ENCODE measurements at places on chromosomes 7 and 10.
A peak's percentile ranks its signal among the peaks of the same experiment; 100 is the strongest.

GRCh38 chr7:27156508-27156898 is at the start of gene HOXA7:
Gene HOXA7 (minus strand): TSS chr7:27156675. CDS start chr7:27156545, 130 bp downstream.
- DNase-seq = no peak

DNA sequence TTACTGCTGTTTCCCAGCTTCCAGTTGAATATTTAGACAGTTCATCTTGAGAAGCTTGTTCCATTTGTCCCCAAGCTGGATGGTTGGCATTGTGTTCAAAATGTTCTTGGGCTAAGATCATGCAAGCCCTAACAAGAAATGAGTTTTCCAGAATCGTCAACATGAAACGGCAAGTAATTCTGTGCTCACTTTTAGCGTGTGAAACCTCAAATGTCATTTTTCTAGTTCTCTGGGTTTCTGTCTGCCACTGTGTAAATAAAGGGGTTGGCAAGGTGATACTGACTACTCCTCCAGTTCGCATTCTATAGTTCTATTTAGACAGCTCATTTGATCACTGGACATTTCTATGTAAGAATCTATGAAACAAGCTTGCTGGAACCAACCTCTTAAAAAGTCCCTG is 194.0 kb downstream of the AHR start:
- DNase-seq = no peak

DNA sequence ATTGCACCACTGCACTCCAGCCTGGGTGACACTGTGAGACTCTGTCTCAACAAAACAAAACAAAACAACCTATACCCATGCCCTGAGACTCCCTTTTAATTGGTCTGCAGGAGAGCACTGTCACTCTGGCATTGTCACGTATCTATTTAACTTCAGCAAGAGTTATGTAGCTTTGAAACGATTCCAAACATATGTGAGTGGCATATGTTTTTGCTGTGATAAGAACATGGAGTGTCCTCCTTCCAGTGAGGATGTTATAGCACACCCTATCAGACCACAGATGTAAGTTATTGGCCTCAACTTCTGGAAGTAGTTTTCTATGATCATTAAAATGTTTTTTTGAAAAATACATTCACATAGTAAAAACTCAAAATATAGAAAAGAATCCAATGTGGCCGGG is 15.5 kb upstream of the DNAJC12 start:
- no peak for DNase-seq

DNA sequence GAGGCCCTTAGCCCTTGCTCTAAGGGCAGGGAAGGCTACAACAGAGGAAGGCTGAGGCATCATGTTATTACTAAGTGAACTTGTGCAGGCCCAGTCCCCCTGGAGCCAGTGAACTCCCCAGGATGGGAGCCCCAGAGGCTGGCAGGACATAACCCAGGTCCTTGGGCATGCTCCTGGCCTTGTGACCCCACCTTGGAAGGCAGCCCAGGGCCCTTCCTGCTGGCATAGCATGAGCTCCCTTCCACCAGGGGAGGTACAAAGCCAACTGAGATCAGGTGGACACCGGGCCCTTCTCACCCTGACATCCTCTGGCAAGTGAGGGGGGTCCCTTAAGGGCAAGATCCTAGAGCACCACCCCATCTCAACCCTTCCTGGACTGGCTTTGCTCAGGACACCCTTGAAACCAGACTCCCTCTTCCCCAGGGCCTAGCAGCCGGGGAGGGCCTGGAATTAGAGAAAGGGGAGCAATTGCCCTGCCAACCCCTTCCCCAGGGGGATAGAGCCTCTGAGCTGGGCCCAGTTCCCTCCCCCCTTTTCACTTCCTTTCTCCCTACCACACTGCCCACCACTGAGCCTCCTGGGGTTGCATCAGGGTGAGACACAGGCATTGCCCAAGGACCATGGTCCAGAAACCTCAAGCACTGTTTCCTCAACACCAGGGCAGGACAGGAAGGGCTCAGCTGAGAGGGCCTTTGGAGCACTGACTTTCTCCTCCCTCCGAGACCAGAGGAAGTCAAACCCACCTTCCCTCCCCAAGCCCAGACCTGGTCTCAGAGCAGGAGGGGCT is 1.8 kb upstream of the VSIR start:
- no peak for DNase-seq

- no peak for DNase-seq
These were observed 107.1 kb downstream of the RAB18 start for GRCh38 chr10:27611236-27611635.

GRCh38 chr7:117048114-117048866 is 95.0 kb downstream of the ST7 start:
- no peak for DNase-seq

DNA sequence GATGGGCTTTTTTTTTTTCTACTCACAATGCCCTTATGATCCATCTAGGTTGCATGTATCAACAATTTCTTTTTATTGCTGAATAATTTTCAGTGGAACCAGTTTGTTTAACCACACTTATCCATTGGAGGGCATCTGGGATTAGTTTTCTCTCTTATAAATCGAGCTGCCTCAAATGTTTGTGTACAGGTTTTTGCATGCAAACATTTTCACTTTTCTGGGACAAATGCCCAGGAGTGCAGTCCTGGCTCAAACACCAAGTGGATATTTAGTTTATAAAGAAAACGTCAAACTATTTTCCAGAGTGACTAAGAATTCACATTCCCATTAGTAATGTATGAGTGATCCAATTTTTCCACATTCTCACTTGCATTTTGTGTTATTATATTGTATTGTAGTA is 313.4 kb downstream of the CXCL12 start:
- peak; percentile 76 for DNase-seq

DNA sequence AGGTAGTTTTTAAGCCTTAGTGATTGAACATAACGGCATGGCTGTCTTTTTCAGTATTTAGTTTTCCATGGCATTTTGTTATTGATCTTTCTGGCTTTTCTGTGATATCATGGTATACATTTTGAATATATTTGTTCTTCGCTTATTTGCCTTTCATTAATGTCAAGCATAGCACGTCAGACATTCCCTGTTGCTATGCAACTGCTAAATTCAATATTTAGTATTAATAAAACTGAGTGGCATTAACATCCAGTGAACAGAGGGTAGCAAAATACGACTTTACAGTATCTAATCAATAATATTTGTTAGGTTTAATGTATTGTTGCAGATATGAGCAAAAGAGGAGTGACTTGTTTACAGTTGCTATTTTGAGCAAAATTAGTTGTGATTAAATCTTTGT is 72.5 kb downstream of the LCOR start:
- no peak for DNase-seq

GRCh38 chr7:37420946-37421695 is 27.5 kb downstream of the ELMO1 start:
- DNase-seq = no peak

DNA sequence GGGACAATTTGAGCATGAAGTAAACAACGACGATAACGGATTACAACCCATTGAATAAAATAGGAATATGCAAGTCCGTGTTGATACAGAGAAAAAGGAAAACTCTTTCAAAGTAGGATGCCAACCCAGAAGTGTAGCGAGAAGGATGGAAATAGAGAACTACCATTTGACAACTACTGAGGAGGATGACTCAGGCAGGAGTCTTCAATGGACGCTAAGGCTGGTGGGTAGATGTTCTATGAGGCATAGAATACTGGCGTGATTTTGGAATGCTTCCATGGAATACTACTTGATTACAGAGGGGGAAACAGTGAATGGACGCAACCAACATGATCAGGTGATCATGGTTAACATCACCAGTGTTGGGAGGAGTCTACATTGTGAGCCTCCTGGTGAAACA is 828 bp upstream of the CFAP70 start:
- no peak for DNase-seq

GRCh38 chr10:103225939-103226338 is 19.7 kb upstream of the RPEL1 start:
- DNase-seq = no peak

DNA sequence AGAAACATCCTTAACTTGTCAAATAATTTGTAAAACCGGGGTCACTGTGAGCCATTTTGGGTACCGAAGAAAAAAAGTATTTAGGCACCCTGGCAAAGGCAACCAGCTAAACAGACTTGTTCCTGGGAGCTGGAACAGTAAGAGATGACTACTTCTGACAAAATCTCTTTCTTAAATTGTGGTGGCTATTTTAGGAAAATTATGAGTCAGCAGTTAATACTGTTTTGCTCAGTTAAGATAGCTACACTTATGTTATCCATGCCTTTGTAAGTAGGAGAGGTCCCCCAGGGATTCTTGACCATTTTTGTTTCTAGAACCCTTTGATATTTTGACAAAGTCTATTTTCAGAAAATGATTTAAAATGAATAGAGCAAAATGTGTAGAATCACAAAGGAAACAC is 68.7 kb downstream of the TAX1BP1 start:
- DNase-seq = no peak

DNA sequence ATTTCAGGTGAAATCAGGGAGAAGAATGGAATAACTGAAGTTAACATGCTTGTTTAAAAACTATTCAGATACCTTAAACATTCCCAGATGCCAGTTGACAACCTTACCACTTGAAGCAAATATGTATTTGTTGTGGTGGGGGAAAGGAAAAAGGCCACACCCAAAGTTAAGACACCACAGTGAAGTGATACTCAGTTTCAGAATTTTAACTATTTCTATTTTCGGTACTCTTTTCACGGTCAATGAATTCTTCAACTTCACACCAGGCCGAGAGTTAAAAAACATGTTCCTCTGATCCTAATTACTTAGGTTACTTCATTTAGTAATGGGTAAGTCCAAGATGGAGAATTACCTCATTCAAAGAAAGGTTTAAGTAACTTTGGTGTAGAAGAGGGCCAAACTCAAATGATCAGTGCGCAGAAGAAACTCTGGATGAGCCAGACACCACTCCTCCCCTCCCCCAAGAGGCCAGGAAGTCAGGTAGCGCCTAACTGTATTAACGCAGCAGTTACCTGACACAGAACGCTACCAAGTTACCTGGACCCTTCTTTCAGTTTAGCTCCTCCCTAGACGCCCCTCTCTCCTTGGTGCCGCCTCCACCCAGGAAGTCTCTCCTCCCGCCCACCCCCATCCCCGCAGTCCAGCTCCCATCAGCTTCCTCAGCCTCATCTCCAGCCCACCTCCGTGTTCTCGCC is 700 bp downstream of the MTPN start:
- no peak for DNase-seq

- no peak for DNase-seq
These were observed 26.4 kb downstream of the MET start for GRCh38 chr7:116698396-116698795.

- DNase-seq = no peak
These were observed 465.6 kb upstream of the LRRN3 start for GRCh38 chr7:110625294-110625693.

DNA sequence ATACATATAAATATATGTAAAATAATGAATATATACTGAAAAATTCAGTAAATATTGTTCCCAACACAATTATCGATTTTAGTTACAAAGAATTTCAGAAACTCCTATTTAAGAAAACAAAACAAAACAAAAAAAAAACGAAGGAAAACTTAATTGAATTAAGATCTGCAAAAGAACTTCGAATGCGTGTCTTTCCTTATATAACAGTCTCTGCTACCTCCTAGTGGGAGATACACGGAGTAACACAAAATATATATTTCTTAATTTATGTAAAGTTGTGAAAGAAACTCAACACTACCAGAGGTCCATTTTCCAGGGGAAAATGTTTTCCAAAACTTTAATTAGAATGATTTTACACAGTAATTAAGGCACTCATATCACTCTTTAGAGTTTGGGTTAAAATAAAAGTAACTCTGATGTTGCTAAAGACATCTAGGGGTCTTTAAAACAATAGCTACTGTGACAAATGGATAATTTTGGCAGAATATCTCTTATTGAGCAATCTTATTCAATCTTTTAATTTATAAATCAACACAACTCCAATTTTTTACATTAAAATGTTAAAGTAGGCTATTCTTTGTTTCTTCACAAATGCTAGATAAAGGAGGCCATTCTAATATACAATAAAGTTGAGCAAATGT is 41.6 kb downstream of the NEBL start:
- peak; percentile 19 for DNase-seq

DNA sequence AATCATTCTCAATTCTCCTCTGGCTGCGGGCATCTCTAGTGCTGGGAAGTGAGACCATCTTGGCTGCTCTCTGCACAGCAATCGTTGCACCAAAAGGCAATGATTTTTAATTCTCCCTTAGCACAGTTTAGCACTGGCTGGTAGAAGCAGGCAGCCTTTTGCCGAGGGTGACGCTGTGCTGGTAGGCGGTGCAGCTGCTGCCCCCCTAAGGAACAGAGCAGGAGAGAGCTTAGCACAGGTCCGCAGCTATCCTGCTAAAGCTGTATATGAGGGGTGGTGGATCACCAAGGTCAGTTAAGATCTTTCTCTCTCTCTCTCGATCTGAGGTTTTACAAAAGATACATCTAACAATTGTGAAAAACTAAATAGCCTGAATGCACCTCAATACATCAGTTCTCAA is 390.1 kb downstream of the GATA3 start:
- DNase-seq = no peak

DNA sequence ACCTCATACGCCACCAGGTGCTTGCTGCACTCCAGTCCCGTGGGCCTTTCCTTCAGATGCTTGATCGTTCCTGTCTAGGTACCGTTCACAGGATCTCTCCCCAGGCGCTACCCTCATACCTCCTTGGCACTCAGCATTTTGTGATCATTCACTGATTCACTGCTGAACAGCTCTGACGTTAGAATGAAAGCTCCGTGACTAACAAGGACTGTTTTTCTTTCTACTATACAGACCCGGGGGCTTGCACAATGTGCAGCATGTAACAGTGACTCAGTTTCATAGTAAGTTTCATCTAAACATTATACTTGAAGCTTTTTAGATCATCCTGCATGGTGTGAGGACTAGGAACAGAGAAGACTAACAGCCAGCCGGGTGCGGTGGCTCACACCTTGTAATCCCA is 20.6 kb downstream of the KIN start:
- DNase-seq = no peak

GRCh38 chr7:50391386-50391785 is 58.8 kb downstream of the FIGNL1 start:
- no peak for DNase-seq

DNA sequence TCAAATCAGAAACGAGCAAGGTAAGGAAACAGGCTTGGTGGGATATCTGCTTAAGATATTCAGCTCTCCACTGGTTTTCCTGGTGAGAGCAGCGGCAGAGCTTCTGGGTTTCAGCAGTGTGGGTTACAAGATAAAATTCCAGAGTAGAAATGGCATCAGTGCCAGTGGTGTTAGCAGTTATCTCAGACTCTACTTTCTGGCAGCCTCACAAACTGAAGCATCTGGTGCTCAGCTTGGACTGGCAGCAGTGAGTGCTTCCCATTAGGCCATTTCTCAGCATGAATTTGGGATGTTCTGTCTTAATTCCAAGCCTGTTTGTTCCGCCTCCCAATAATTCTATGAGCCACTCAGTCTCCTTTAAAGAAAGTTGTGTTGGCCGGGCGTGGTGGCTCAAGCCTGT is 6.9 kb upstream of the GSTO2 start:
- DNase-seq = no peak

GRCh38 chr10:71435571-71436267 is 39.0 kb downstream of the CDH23 start:
- DNase-seq = no peak

GRCh38 chr7:137990251-137990941 is 11.5 kb downstream of the CREB3L2 start:
- peak; percentile 81 for DNase-seq

- no peak for DNase-seq
These were observed 22.8 kb upstream of the DYNC1I1 start for GRCh38 chr7:95749515-95749914.

- DNase-seq = no peak
These were observed 31.5 kb downstream of the PIK3AP1 start for GRCh38 chr10:96688789-96689188.

GRCh38 chr10:45640941-45641340 is 31.6 kb downstream of the ZFAND4 start:
- no peak for DNase-seq

- DNase-seq = no peak
These were observed 145.4 kb downstream of the ARHGAP22 start for GRCh38 chr10:48459270-48460150.

- DNase-seq = peak; percentile 13
These were observed 73.2 kb downstream of the SPDYE5 start for GRCh38 chr7:75565132-75565837.

All from forelimb muscle (tissue), 1 donor.